ENCODE measurements at places on chromosomes 12 and 14. TPM values are rescaled to one million over a fixed set of nuclear protein-coding genes. Genes with fewer than 3 reads are reported as not detected.

Gene AQP5
- total RNA-seq = 2.8 TPM

Gene A2M
- 1.2 TPM for total RNA-seq

Gene EIF2S3B
- total RNA-seq = 2.2 TPM

Gene TCTN2
- 7.7 TPM for total RNA-seq

Gene CMKLR1
- 0.66 TPM for total RNA-seq

Gene TSPAN19
- total RNA-seq = not detected

Gene DBX2
- total RNA-seq = not detected

Gene EFS
- 32.1 TPM for total RNA-seq

Gene DNAI7
- total RNA-seq = not detected

Gene NID2
- 6.6 TPM for total RNA-seq

Gene ANG
- 3.2 TPM for total RNA-seq

Gene NEUROD4
- total RNA-seq = not detected

Gene DUSP6
- 35.3 TPM for total RNA-seq

Gene OR6C2
- not detected for total RNA-seq

Gene C1S
- total RNA-seq = 3.4 TPM

Gene KCNH5
- 0.09 TPM for total RNA-seq

Gene LUM
- total RNA-seq = not detected

Gene SDR9C7
- not detected for total RNA-seq

Gene MIA2
- total RNA-seq = 15.0 TPM

Gene KRT83
- not detected for total RNA-seq

Gene SOAT2
- not detected for total RNA-seq

Gene KRT81
- not detected for total RNA-seq

Gene MGST1
- 235 TPM for total RNA-seq

Gene C12orf60
- 1.6 TPM for total RNA-seq

Gene TAS2R30
- total RNA-seq = 2.0 TPM

Gene TMEM63C
- 1.7 TPM for total RNA-seq

Gene KRT6C
- total RNA-seq = not detected

Gene TAS2R19
- 2.6 TPM for total RNA-seq

Gene SGPP1
- 5.8 TPM for total RNA-seq

Gene NACA
- total RNA-seq = 1,204 TPM

Gene SLC48A1
- 10.6 TPM for total RNA-seq

Gene TOMM20L
- total RNA-seq = not detected

Gene TAS2R14
- 2.1 TPM for total RNA-seq

Gene LRP1-AS
- total RNA-seq = not detected

Gene KIF26A
- total RNA-seq = 43.0 TPM

Gene FRMD6
- 8.5 TPM for total RNA-seq

Gene GLIPR1
- total RNA-seq = 0.09 TPM

Gene TCL1B
- total RNA-seq = 3.6 TPM

Gene SIX1
- total RNA-seq = 0.17 TPM

Gene VRK1
- 55.7 TPM for total RNA-seq

Gene FITM1
- total RNA-seq = 0.31 TPM

Gene TAS2R9
- not detected for total RNA-seq

Gene RNFT2
- 29.5 TPM for total RNA-seq

Gene CISTR
- not detected for total RNA-seq

Gene GZMH
- not detected for total RNA-seq

Gene KRT85
- total RNA-seq = not detected

Gene MFAP5
- total RNA-seq = 0.26 TPM

Gene SELPLG
- 0.09 TPM for total RNA-seq

Gene CCDC196
- total RNA-seq = not detected

Gene OTOGL
- 0.11 TPM for total RNA-seq

Gene BHLHE41
- total RNA-seq = 0.33 TPM

Gene MAP3K9
- total RNA-seq = 20.0 TPM

Gene REP15
- 1.3 TPM for total RNA-seq

Gene TBC1D30
- total RNA-seq = 1.6 TPM

All from H9 (cell line).